ENCODE measurements at places on chromosomes 3 and 15. TPM values are rescaled to one million over a fixed set of nuclear protein-coding genes. Genes with fewer than 3 reads are reported as not detected.
A peak's percentile ranks its signal among the peaks of the same experiment; 100 is the strongest.

The PIGZ gene
- total RNA-seq: 15.8 TPM

The PDIA3 gene
- total RNA-seq: 110 TPM

The PLIN1 gene
- total RNA-seq: 5.8 TPM

The MRAS gene
- 42.4 TPM for total RNA-seq

The ZNF80 gene
- not detected for total RNA-seq

The FRMD4B gene
- total RNA-seq: 22.0 TPM

The NBEAL2 gene
- 22.1 TPM for total RNA-seq

The ZCWPW2 gene
- 2.2 TPM for total RNA-seq

The TUSC7 gene
- not detected for total RNA-seq

- DNase-seq: no peak
These were observed 22.5 kb upstream of the ROPN1 start for GRCh38 chr3:124014366-124014942.

- DNase-seq: peak; percentile 19
These were observed 24.2 kb downstream of the SH3GL3 start for GRCh38 chr15:83471307-83471866.

GRCh38 chr3:78141269-78141668, 1101.4 kb downstream of the ROBO2 start:
- no peak for DNase-seq

GRCh38 chr3:182969277-182969676, 11.1 kb downstream of the DCUN1D1 start:
- DNase-seq: no peak

GRCh38 chr15:62950462-62950931, 92.0 kb upstream of the TPM1 start:
- DNase-seq: no peak

DNA sequence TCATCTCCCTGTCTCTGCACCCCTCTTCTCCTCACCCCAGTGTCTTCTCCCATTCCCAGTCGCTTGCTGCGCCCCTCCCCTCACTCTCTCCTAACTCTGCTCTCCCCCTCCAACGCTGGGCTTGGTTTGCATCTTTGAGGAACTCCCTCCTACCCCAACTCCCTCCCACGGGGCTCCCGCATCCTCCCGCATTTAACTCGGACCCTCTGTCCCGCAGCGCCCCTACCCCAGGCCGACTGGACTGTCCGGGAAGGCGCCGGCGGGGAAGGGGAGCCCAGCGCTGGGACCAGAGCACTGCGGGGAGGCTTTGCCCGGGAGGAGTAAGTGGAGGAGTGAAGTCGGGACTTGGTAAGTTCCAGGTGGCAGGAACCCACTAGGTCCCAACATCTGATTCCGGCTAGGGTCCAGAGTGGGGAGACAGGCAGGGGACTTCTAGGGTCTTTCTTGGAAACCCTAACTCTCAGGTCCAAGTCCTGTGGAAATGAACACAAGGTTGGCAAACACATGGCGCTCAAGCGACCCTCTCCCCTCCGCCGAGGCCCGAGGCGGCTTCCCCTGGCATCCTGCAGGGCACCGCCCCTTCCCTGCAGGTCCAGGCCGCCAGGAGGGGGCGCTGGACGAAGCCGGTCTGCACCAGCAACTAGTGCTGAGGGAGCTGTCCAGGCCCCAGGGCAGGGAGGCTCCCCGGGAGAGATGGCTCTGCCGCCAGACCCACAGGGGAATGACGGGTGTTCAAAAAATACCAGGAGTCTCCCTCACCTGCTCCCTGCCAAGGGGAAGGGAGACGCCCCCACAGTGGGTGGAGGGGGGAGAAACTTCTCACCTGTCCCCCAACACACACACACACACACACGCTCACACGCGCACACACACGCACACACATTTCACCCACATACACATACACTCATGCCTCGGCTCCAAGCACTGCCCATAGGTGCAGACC, 53.2 kb downstream of the LHFPL4 start:
- DNase-seq: no peak

DNA sequence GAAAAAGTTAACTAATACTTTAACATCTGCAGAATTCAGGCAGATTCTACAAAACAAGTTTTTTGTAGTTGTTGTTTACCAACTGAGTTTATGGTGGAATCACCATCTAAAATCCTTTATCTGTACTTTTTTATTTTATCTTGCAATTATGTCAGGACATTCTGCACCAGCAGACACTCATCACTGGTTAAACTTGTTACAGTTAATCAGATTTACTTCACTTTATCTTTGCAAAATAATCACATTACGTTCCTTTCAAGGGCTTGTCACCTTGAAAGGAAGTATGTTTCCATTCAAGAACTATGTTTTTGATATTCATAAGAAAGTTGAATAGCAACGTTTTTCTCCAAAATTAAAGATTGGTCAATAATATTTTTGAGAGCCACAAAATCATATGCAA, 796.6 kb upstream of the ROBO1 start:
- DNase-seq: no peak

DNA sequence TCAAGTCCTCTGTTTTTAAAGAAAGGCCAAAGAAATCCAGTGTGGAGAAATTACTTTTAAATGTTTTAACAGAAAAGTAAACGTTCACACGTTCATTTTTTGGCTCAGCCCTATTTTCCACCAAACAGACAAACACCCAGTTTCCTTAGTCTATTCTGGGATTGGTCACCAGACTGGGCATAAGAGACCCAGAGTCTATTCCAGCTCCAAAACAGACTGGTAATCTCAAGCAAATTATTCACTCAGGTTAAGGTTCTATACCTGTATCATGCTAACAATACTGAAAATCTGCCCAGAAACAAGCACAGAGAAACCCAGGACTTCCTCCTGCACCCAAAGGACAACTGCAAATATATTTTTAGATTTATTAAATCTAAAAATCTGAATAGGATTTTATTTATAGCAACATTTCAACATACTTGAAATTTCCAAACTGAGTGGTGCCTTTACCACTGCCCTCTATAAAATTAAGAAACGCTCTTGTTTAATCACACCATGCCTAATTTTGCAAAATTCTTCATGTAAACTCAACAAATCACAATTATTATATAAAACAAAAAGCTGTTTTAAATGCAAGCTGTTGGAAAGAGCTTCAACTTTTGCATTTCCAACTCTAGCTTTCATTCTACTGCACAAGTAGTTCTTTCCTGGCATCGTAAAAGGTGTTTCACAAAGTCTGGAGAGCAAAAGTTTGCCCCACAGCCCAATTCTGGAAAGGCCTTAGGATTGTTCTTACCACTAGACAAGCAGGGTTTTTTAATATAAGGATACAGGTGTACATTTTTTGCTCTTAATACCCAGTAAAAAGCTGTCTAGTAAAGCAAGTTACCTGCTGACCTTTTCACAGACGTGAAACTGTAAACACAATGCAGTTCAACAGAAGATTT, 18.7 kb downstream of the ZNF148 start:
- DNase-seq: no peak

- no peak for DNase-seq
These were observed 160.4 kb downstream of the VGLL3 start for GRCh38 chr3:86830566-86830965.

DNA sequence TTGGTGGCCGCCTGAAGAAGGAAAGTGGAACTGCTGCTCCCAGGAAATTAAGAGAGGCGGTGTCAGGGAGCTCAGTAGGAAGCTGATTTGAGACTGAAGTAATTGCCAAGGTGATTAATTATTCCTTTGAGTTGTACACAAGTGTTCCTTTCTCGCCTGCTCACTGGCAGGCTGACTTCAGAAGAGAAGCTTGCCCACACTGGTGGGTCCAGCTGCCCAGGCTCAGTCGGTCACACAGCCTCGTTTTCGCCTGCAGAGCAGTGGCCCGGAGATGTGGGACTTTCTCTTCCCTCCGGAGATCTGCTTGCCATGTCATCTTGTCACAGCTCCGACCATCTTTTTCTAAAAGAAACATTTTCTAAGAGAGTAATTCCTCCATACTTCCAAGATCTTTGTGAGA, 478.0 kb downstream of the MCTP2 start:
- no peak for DNase-seq

DNA sequence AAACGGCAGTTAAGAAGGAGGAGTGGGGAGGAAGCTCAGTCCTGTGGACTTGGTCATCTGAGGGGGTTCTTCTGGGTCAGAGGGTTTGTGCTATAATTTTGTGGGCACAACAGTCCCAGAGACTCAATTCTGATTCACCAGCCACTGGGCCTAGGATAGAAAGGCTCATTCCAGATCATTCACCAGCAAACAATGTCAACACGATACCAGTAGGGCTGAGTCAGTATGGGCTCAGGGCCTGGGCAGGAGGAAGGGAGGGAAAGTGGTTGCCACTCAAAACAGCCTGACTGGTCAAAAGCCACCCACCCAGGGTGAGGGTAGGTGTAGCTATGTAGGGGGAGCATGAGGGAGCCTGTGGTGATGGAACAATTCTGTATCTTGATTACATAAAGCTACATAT, 86.9 kb upstream of the MEX3B start:
- DNase-seq: no peak

GRCh38 chr3:176776622-176777175, 420.6 kb downstream of the TBL1XR1 start:
- DNase-seq: no peak

- DNase-seq: peak; percentile 42
These were observed 29.5 kb downstream of the KCNAB1 start for GRCh38 chr3:156149876-156150275.

- no peak for DNase-seq
These were observed 1.5 kb upstream of the SKIL start for GRCh38 chr3:170355738-170356595.

DNA sequence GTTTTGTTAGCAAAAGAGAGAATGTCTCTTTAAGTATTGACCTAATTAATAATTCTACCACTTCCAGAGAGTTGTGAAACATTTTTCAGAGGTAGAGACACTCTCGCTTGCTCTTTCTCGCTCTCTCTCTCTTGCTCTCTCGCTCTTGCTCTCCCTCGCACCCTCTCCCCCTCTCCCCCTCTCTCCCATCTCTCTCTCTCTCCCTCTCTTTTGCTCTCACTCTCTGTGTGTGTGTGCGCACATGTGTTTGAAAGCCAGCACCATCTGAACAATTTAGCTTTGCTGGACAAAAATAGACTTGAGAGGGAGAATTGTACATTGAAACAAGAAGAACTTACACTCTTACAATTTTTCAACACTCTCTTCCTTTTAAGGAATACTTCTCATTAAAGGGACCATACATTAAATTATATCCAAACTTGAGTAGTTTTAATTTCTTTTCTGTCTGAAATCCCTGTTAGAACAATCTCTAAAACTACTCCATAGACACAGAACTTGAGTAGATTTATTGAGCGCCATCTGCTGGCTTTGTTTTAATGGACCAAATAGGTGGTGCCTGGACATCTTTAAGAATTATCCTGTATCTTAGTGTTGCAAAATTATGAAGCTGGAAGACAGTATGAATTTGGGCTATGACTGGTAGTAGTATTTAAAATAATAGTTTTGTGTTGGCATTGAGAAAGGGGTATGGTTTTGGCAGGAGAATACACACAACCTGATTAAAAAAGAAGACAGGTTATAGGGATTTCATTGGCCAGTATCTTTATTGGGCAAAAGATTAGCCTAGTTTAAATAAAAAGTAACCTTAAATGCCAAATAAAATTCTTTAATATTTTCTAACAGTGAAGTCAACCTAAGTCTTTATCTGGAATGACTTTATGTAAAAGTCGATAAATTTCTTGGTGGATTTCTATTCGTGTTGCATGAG, 124.6 kb downstream of the AKAP13 start:
- no peak for DNase-seq

GRCh38 chr3:101988596-101988995, 139.3 kb downstream of the NFKBIZ start:
- DNase-seq: no peak

DNA sequence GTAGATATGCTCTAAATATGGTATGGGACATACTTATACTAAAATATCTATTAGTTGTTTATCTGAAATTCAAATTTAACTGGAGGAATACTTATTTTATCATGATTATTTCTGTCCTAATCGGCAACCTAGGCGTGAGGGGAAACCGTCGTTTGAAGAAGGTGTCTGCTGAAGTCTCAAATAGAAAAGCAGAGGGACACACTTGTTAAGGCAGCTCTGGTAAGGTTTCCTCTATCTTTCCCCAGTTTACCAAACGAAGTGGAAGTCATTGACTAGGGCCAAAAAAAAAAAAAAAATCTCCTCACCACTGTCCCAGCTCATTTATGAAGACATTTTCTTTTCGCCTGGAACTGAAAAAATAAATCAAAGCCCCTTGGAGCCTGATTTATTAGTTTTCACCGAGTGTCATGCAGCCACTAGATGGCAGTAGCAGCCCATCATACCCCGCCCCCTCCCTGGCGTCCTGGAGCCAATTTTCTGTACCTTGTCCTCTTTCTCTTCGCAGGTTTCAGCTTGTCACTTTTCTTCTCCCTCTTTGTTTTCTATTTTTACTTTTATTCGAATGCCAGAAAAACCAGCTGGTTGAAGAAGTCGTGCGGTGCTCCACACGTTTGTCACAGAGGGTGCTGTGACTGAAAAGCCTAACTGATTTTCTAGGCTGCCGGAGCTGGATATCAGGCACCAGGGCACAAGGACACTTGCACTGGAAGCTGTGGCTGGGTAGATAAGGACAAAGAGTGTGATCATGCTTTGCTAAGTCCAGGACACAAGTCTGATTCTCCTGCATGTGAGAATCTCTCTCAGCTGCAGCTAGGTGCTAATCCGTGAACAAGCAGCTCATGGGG, 238.7 kb downstream of the ZPLD1 start:
- DNase-seq: no peak

DNA sequence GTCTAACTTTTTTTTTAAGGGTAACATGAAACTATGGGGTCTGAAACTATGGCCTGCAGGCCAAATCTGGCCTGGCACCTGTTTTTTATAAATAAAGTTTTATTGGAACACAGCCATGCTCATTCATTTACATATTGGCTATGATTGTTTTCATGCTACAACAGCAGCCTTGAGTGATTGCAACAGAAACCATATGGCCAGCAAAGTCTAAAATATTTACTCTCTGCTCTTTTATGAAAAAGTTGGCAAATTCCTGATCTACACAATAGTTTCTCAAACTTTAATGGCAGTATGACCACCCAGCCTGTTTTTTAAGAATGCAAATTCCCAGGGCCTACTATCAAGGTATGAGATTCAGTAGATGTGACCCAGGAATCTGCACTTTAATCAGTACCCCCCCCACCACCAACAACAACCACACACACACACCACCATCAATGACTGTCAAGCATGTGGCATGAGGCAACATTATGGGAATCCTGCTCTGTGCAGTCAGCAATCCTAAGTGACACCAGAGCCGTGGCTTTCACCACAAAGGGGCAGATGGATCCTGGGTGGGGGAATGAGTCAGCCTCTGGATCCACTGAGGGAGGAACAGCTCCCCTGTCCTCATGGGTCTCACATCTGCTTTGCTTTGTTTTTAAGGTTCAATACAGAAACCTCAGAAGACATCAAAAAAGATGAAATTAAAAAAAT, 142.8 kb downstream of the NTRK3 start:
- no peak for DNase-seq

DNA sequence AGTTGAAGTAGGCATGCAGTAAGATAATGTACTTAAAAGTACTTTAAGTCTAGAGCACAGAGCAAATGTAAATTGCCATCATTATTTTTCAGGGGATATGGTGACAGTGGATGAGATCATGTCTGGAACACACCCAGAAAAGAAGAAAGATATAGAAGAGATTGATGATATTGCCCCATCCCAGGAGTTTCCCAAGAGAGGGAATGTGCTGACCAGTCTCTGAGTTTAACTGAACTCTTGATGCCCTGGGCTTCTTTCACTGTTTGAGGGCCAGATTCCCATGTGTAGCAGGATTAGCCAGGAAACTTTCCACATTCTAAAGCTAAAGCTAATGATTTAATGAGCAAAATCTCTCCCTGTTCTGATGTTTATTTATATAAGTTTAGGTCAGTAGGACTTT, 366.8 kb upstream of the UMPS start:
- DNase-seq: no peak

Measured in esophagus muscularis mucosa (tissue), 4 donors.